ENCODE measurements at places on chromosomes 6 and 20.

DNA sequence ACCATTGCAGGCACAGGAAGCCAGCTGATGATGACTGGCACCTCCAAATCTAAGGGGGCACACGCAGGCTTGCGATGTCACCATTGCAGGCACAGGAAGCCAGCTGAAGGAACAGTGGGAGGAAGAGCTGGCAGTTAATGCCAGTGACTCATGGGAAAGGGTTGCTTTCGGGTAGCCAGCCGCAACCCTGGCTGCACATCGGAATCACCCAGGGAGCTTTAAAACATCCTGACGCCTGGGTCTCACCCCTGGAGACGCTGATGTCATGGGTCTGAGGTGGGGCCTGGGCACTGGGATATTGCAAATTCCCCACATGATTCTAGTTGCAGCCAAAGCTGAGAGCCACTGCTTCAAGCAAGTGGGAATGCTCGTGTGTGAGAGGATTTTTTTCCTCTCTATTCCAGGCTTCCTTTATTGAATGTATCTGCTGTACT, 16.1 kb upstream of the CCN6 start:
- DNase-seq = no peak

GRCh38 chr6:18477301-18477941, 90.3 kb downstream of the RNF144B start:
- DNase-seq = no peak

- no peak for DNase-seq
Measured at GRCh38 chr20:63411898-63412631, 50.9 kb upstream of the CHRNA4 start.

DNA sequence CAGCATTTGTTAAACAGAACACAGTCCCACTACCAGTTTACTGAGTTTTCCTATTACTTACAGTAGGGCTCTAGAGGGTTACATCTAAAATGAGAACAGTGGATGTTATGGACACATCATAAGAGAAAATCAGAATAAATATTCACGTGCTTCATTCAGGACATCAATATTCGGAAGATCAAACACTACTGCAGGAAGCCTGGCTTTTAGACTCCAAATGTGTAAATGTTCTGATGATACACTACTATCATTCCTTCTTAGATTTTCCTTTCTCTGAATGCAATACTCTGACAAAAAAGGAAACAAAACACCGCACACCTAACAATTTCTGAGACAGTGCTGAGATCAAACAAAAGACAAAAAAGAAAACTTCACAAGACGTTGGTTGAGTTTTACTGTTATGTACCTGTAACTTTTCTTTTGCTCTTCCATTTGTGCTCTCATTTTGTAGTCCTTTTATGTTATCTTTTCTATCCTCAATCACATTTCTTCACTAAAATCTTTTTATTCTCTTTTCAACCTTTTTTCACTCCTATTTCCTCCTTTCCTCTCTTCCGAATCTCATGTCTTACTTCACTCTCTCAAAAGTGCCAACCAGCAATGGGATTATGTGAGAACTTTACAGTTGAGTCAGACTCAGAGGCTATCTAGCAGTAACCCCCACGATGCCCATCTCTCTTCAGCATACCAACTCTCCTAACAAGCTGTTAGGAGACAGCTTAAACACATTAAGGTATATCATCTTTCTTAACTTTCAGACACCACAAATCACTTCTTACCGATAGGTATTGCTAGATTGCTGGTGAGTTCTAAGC, 1.7 kb downstream of the FAM184A start:
- no peak for DNase-seq

DNA sequence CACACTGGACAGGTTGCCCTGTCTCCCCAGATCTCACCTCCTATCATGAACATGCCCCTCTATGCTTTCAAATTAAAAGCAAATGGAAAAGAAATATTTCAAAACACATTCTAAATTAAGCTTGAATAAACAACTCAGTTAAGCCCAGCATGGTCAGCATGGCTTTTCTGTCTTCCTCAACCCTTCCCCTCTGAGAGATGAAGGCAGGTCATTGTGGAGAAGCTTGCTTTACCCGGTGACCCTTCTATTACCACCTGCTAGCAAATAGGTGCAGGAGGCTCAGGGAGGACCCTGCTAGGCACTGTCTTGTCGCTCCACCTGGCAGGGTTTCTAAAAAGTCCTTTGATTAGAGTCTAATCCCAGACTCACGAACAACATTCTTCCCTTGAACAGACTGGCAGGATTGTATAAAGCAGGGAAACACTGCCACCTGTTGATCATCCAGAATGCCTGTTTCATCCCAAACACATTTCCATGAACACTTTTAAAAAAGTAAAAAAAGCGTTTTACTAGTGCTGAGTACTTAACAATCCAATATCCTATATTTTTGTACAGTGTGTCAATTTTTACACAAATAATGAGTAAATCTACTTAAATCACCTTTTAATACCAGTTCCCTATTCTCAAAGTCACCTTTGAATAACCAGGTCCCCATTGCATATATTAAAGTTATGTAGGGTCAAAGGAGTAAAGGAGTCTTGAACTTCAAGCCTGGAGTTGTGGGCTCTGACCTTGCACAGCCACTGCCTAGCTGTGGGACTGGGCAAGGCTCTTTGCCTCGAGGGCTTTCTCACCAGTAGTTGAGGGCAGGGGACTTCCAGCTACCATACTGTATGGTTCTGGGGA, 75.5 kb downstream of the GPR6 start:
- DNase-seq = no peak

DNA sequence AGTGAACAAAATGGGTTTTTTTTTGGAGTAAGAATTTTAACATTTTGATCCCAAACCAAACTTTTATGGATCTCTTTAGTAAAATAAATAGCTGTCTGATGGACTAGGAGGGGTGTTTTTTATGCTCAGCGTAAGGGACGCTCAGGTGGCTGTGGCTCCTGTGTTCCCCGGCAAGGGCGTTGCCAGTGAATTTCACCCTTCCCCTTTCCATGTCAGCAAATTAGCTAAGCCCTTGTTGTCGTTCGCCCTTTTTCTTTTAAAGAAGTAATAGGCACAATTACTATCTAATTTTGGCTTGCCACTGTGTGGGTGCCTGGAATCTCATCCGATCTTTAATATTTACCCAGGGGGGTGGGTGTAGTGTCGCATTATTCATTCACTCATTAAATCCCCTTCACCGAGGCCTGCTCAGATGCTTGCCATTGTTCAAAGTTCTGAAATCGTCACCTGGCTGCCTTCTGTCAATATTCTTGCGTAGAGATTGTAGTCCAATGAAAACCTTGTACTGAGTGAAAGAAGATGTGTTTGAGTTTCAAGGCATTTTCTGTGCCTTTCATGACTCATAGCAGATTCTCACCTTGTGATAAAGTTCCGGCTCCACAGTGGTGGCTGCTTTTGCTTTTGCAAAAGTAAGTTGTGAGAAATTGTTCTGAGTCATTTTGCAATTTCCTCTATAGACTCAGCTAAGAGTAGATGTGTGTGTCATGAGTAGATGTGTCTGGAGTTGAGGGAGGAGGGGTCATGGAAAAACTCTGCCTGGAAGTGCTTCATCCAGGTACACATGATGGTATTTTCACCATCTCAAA, 40.0 kb upstream of the CLDN20 start:
- DNase-seq = no peak

DNA sequence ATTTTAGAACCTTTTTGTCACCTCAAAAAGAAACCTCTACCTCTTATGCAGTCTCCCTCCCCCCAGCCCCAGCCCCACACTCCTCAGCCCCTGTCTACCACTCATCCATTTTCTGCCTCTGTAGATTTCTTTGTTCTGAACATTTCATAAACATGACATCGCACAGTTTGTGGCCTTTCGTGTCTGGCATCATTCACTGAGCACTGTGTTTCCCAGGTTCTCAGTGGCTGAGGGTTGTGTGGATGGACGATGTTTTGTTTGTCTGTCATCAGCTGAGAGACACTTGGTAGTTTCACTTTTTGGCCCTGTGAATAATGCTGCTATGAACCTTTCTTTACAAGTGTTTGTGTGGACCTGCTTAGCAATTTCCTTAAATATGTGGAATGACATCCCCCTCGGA, 64.5 kb downstream of the FAM120B start:
- DNase-seq = no peak
